ENCODE measurements at places on chromosomes 12 and 14. TPM values are rescaled to one million over a fixed set of nuclear protein-coding genes. Genes with fewer than 3 reads are reported as not detected.

The KRT3 gene
- not detected for total RNA-seq

The WSB2 gene
- 106 TPM for total RNA-seq

The AQP6 gene
- not detected for total RNA-seq

The PLEKHD1 gene
- total RNA-seq = not detected

The SALL2 gene
- total RNA-seq = 11.0 TPM

The LGR5 gene
- total RNA-seq = 0.16 TPM

The PPP1R36 gene
- total RNA-seq = not detected

The GZMB gene
- total RNA-seq = not detected

The NEMP1 gene
- 2.0 TPM for total RNA-seq

Measured in cardiac atrium fibroblast (primary cell).